ENCODE measurements at places on chromosomes 16 and 17.

DNA sequence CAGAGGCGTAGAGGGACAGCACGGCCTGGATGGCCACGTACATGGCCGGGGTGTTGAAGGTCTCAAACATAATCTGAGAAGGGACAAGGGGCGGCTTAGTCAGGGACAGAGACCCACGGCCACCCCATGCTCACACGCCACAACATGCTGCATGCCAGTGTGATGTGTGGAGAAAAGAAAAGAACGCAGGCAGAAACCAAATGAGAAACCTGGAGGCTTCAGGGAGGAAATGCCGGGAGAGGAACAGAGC lies 1.1 kb downstream of the ACTG1 start:
- peak; percentile 38 for DNase-seq

DNA sequence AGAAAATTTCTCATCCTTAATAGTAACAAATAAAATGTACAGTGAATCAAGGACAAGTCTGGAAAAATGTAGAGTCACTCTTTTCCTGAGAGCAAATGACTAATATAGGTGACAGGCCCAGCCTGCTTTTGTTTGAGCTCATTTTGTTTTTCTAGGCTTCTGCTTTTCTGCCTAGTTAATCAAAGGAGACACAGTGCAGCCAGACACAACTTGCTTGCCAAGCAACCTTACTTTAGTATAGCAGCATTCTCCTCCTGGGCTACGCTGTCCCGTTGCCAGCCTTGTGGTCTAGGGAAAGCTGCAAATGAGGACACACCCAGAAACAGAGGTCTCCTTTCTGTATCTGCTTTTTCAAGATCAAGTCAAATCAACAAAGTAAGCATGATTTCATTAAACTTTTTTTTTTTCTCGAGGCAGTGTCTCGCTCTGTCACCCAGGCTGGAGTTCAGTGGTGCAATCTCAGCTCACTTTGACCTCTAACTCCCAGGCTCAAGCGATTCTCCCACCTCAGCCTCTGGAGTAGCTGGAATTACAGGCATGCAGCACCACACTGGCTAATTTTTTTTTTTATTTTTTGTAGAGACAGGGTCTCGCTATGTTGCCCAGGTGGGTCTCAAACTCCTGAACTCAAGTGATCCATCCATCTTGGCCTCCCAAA lies 17.2 kb downstream of the GINS3 start:
- no peak for DNase-seq

GRCh38 chr16:23700509-23700908 lies 12.5 kb downstream of the ERN2 start:
- DNase-seq, result no peak

GRCh38 chr16:66618588-66619375 lies 14.3 kb downstream of the CMTM3 start:
- peak; percentile 98 for DNase-seq

DNA sequence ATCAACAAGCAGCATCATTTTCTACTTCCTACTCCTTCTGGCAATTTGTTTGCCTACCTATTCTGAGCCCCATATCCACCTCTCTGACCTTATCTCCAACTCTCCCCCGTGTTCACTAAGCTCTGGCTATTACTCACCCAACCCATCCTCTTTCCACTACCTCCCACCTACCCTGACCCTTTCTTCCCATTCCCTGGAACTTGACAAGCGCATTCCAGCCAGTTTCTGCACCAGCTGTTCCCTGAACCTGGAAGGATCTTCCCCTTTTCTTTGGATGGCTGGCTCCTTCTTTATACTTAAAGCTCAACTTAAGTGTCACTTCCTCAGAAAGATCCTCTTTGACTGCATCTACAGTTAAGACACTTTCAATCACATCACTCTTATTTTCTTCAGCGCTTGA lies 2.2 kb downstream of the DCUN1D3 start:
- no peak for DNase-seq

DNA sequence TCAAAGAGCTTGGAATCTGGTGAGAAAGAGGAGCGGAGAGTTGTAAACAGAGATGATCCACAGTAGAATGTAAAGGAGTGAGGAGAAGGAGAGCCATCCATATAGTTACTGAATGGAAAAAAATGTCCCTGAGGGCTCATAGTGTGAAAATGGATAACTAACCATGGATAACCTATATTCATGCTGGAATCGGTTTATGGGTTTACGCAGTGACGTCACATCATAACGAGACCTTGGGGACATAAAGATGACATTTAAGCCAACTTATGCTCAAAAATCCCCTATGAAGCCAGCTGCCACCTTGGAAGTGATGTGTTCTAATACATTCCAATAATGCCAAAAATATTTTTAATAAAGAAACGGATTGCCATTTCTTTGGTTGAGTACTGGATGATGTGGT lies 22.5 kb downstream of the IRX6 start:
- no peak for DNase-seq

GRCh38 chr17:76207275-76208059 lies 32.8 kb downstream of the RNF157 start:
- no peak for DNase-seq

GRCh38 chr17:40862985-40863733 lies 3.9 kb downstream of the KRT12 start:
- DNase-seq, result no peak

- no peak for DNase-seq
Measured at GRCh38 chr17:62880120-62880519, 72.0 kb upstream of the MARCHF10 start.

- DNase-seq, result peak; percentile 29
Measured at GRCh38 chr17:57949649-57950048, 5.6 kb downstream of the CUEDC1 start.

DNA sequence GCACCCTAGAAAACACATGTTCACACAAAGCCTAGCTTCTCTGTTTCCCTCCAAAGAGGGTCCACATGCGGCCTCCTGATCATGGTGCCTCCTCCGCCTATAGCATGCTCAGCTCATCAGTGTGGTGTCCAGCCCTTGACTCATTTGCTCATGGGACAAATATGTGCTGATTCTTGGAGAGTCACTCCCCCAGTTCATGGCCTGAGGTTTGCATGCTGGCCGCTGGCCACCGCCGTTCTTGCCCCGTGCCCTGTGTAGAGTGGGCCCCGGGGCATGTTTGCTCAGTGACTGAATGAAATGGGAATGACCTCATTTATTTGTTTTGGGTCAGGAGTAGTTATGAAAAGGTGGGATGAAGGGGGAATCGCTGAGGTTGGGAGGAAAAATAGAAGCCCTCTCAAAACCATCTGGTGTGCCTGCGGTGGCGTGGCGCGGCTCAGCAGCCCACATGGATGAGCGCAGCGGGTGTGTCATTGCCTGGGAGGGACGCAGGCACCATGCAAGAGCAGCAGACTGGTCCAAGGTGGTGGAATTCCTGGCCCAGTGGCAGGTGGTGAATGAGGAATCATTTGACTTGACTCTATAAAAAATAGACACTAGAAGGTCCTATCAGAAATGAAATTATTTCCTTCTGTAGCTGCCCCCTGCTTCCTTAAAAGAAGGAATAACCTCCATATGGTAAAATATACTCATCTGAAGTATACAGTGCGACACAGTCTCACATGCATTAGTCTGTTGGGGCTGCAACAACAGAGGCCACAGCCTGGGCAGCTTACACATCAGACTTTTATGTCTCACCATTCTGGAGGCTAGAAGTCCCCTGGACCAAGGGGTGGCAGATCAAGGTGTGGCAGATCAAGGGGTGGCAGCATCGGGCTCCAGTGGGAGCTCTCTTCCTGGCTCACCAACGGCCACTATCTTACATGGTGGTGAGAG lies 31.7 kb downstream of the CRISPLD2 start:
- DNase-seq, result peak; percentile 100

DNA sequence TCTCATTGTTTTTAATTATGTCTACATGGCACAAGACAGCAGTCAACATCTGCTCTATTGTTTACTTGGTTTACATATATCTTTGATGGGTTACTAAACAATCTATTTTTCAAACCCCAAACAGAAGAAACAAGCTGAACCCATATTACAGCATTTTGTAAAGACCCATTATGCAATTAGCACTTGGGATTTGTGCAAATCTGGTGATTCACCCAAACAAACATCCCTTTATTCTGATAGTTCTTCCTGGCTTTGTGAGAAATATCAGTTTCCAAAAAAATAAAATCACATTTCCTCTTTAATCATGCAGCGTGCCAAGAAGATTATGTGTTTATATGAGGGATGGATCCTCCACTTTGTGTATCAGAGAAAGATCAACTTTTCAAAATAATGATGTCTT lies 16.8 kb upstream of the RBFOX1 start:
- no peak for DNase-seq

GRCh38 chr17:2814481-2815341 lies 18.5 kb downstream of the RAP1GAP2 start:
- DNase-seq, result no peak

GRCh38 chr16:87141402-87141801 lies 175.8 kb downstream of the C16orf95 start:
- DNase-seq, result no peak

All from EL (cell line).